ENCODE measurements at places on chromosomes 5 and 9.

GRCh38 chr5:31707329-31707728, 68.4 kb downstream of the PDZD2 start:
- H3K36me3 ChIP-seq = no peaks in the 10 kb centered on the region
- no peaks in the 10 kb centered on the region for H3K27me3 ChIP-seq
- H3K4me3 ChIP-seq = no peak overlapping the region
- no peak for DNase-seq
- no peaks in the 10 kb centered on the region for H3K4me1 ChIP-seq

GRCh38 chr9:137521405-137521985, 28.7 kb downstream of the PNPLA7 start:
- no peaks in the 10 kb centered on the region for H3K27me3 ChIP-seq
- no peak overlapping the region for H3K4me3 ChIP-seq
- no peaks in the 10 kb centered on the region for H3K36me3 ChIP-seq
- no peak overlapping the region for H3K27ac ChIP-seq

DNA sequence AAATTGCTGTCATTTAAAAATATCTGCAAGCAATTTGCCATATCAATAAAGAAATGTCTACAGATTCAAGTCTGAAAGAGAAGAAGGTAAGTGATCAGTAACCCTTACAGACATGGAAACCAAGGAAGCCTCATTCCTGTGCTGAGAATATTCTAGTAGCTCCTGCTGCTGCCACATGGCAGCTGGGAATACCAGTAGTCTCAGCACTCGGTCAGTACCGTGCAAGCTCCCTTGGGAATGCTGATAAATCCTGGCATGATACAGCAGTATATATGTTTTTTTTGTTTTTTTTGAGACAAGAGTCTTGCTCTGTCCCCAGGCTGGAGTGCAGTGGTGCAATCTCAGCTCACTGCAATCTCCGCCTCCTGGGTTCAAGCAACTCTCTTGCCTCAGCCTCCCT, 27.9 kb downstream of the NANS start:
- no peak for DNase-seq
- H3K4me1 ChIP-seq = peaks cover 10% of the 10 kb centered on the region
- peaks cover 30% of the 10 kb centered on the region for H3K36me3 ChIP-seq
- H3K27me3 ChIP-seq = no peaks in the 10 kb centered on the region
- H3K4me3 ChIP-seq = no peak overlapping the region
- H3K27ac ChIP-seq = no peak overlapping the region

GRCh38 chr5:136028782-136029742, at the start of gene TGFBI:
Gene TGFBI, plus strand, starts transcription at chr5:136028988. Its CDS starts 68 bp downstream, at chr5:136029056.
- DNase-seq = no peak
- no peaks in the 10 kb centered on the region for H3K27me3 ChIP-seq
- no peak within 1 kb of the TSS for H3K27ac ChIP-seq
- no peaks in the 10 kb centered on the region for H3K36me3 ChIP-seq
- no peak within 1 kb of the TSS for H3K4me3 ChIP-seq
- peaks cover 6% of the 10 kb centered on the region for H3K4me1 ChIP-seq

GRCh38 chr5:134968055-134968454, 348 bp downstream of the CATSPER3 start:
- H3K27ac ChIP-seq = no peak overlapping the region
- peaks cover 6% of the 10 kb centered on the region for H3K4me1 ChIP-seq
- 0 out of 2 replicates have a peak, but pooled peaks cover 7% of the 10 kb centered on the region for H3K36me3 ChIP-seq
- H3K4me3 ChIP-seq = no peak overlapping the region
- no peaks in the 10 kb centered on the region for H3K27me3 ChIP-seq

GRCh38 chr5:44574678-44575077, 185.5 kb upstream of the FGF10 start:
- H3K27me3 ChIP-seq = no peaks in the 10 kb centered on the region
- H3K27ac ChIP-seq = no peak overlapping the region
- no peaks in the 10 kb centered on the region for H3K36me3 ChIP-seq
- H3K4me1 ChIP-seq = no peaks in the 10 kb centered on the region
- no peak for DNase-seq
- no peak overlapping the region for H3K4me3 ChIP-seq

DNA sequence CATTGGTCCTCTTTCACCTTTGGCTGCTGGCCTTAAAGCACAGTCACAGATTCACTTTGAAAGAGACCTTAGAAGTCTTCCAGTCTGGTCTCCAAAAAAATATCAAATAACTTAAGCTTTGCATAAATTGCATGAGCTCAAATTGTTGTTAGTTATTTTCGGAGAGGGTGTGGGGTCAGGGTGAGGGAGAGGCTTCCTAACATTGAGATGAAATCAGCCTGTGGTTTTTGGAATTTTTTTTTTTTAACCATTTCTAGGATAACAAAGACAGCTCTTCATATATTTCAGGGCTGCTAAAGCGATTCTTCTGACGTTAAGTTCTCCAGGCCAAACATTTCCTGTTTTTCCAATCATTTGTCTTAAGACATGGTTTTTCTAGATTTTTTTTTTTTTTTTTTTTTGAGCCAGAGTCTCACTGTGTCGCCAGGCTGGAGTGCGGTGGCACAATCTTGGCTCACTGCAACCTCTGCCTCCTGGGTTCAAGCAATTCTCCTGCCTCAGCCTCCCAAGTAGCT, 4.5 kb downstream of the OCLN start:
- H3K4me1 ChIP-seq = peaks cover 6% of the 10 kb centered on the region
- H3K27me3 ChIP-seq = no peaks in the 10 kb centered on the region
- no peak overlapping the region for H3K27ac ChIP-seq
- H3K36me3 ChIP-seq = no peaks in the 10 kb centered on the region
- H3K4me3 ChIP-seq = no peak overlapping the region

- no peak overlapping the region for H3K4me3 ChIP-seq
- H3K4me1 ChIP-seq = no peaks in the 10 kb centered on the region
- no peak overlapping the region for H3K27ac ChIP-seq
- H3K27me3 ChIP-seq = no peaks in the 10 kb centered on the region
- no peak for DNase-seq
These were observed 262.8 kb upstream of the DAPK1 start for GRCh38 chr9:87234854-87235253.

DNA sequence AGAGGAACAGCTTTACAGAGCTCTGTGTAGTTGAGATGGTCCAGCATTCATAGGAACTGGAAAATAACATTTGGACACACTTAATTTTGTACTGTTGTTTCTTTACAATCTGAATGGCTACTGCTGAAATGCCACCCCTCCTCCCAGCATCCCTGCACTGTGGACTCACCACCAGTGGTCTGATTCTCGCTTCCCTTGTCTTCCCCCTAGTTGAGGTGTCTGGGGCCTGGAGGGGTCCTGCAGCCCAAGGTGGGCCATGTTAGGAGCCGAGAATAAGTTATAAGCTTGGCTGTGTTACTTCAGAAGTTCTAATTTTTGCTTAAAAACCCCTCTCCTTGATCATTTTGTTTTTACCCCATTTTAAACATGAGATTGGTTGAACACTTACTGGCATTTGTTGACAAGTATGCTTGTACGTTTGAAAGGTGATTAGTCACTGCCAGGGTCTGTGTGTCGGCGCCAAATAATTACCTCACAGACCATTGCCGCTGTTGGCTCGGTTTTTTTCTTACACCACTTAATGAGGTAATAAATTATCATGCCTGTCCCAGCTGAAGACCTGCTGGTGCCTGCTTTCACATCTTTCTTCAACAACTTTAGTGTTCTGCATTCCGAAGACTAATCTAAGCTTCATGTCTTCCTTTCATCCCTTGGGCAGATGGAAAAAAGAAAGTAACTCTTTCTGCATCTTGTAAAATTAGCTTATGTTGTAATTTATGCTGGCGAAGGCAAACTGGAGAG, 65.8 kb downstream of the MCCC2 start:
- H3K36me3 ChIP-seq = peaks cover 49% of the 10 kb centered on the region
- no peaks in the 10 kb centered on the region for H3K27me3 ChIP-seq
- H3K4me3 ChIP-seq = no peak overlapping the region
- H3K27ac ChIP-seq = no peak overlapping the region

GRCh38 chr5:130693509-130693908, 471.5 kb downstream of the HINT1 start:
- H3K27me3 ChIP-seq = 0 out of 2 replicates have a peak, but pooled peaks cover 3% of the 10 kb centered on the region
- no peak overlapping the region for H3K4me3 ChIP-seq
- no peak overlapping the region for H3K27ac ChIP-seq
- peaks cover 26% of the 10 kb centered on the region for H3K4me1 ChIP-seq

GRCh38 chr5:87169300-87169991, 98.2 kb upstream of the RASA1 start:
- H3K4me1 ChIP-seq = no peaks in the 10 kb centered on the region
- no peaks in the 10 kb centered on the region for H3K27me3 ChIP-seq
- H3K4me3 ChIP-seq = no peak overlapping the region
- H3K27ac ChIP-seq = no peak overlapping the region
- no peaks in the 10 kb centered on the region for H3K36me3 ChIP-seq
- no peak for DNase-seq

Measured in Karpas-422 (cell line).